Vagina (tissue), 2 donors: ENCODE measurements at places on chromosomes 12 and 14.

DNA sequence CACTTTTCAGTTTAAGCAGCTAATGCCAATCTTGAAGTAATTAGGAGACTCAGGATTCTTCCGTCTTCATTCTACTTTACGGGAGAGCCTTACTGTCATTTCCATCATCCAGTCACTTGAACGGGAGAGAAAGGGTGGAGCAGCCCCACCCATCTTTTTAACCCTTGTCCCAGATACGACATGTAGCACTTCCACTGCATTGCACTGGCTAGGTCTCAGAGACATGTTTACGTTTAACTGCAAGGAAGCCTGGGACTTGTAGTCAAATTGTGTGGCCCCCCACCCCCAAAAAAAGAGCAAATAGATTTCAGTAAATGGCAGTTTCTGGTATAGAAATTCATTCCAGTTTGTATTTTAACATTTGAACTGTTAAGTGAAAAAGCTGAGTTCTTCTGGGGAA lies 46.1 kb upstream of the SYT1 start:
- H3K27ac ChIP-seq = no peak overlapping the region
- H3K27me3 ChIP-seq = no peaks in the 10 kb centered on the region
- H3K4me1 ChIP-seq = no peaks in the 10 kb centered on the region
- no peak overlapping the region for H3K4me3 ChIP-seq
- H3K36me3 ChIP-seq = no peaks in the 10 kb centered on the region

- H3K36me3 ChIP-seq = no peaks in the 10 kb centered on the region
- no peak overlapping the region for H3K27ac ChIP-seq
- H3K4me1 ChIP-seq = peaks cover 61% of the 10 kb centered on the region
- H3K4me3 ChIP-seq = no peak overlapping the region
- DNase-seq = no peak
Measured at GRCh38 chr12:3152892-3153291, 75.7 kb downstream of the TSPAN9 start.

- DNase-seq = no peak
- no peak overlapping the region for H3K4me3 ChIP-seq
- peaks cover 37% of the 10 kb centered on the region for H3K4me1 ChIP-seq
- no peaks in the 10 kb centered on the region for H3K27me3 ChIP-seq
- peak overlapping the region; percentile 80 for H3K27ac ChIP-seq
Measured at GRCh38 chr12:55746174-55746912, 3.4 kb downstream of the GDF11 start.

DNA sequence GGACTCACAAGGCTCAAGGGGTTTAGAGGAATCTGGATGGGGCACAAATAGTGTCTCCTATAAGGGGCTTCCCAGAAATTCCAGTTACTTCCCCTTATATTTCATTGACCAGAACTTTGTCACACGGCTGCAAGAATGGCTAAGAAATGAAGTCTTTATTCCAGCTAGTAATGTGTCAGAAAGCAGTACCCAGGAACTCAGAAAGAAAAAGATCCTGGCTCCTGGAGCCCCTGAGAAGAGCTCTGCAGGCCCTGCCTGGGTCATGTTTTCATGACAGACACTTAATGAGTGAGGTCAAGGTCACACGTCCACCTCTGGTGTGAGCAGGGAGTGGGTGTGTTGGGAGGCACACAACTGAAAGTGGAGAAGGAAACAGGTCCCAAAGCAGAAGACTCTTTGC lies 17.8 kb downstream of the KCNK13 start:
- no peaks in the 10 kb centered on the region for H3K27me3 ChIP-seq
- H3K27ac ChIP-seq = no peak overlapping the region
- no peak overlapping the region for H3K4me3 ChIP-seq
- no peaks in the 10 kb centered on the region for H3K4me1 ChIP-seq
- H3K36me3 ChIP-seq = no peaks in the 10 kb centered on the region
